ENCODE measurements at places on chromosomes 11 and 22. TPM values are rescaled to one million over a fixed set of nuclear protein-coding genes. Genes with fewer than 3 reads are reported as not detected.

GRCh38 chr22:18031695-18032454 lies 7.5 kb upstream of the MICAL3 start:
- no peak for DNase-seq

- DNase-seq, result no peak
These were observed 886.9 kb upstream of the CCDC90B start for GRCh38 chr11:84173078-84173477.

DNA sequence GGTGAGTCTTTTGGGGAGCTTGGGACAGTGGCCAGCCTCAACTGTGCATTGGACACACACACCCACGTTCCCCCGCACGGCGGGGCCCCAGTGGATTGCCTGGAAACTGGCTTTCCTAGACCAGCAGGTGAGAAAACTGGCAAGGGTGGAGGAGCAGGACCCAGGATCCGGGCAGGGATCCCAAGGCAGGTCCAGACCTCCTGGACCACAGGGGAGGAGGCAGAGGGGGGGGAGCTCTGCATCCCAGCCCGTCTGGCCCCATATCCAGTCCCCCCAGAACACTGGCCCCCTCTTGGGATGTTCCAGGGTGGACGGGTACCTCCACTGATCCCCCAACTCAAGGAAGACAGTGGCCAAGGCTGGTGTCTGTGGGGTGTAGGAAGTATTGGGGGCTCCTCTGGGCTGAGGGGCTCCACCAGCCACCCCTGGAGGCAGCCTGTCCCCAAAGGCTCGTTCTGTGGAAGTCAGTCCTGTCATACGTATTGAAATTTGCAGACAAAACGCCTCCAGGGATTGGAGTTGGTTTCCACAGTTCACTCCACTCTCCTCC lies 89.3 kb upstream of the LINC01488 start:
- DNase-seq, result no peak

DNA sequence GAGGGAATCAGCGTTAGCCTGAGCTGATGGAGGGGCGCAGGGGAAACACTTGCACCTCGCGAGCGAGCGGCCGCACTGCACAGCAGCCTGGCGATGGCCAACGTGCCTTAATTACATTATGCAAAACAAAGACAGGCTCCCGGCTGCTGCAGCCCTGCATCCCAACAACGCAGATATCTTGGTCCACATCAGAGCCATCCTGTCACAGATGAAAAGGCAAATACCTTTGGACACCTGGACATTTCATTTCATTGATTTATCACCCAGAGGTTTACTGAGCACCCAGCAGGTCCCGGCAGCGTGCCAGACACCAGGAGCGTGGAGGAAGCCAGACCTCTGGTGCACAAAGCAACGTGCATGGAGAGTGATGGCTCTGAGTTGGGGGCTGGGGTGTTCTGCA lies 843.0 kb downstream of the TBC1D22A start:
- DNase-seq, result no peak

Gene APOL3
- 10.2 TPM for polyA plus RNA-seq

Gene JAML
- 3.7 TPM for polyA plus RNA-seq

Gene B3GAT1
- 0.80 TPM for polyA plus RNA-seq

Gene CELSR1
- polyA plus RNA-seq, result 24.7 TPM
